ENCODE measurements at places on chromosomes 4 and X. TPM values are rescaled to one million over a fixed set of nuclear protein-coding genes. Genes with fewer than 3 reads are reported as not detected.

DNA sequence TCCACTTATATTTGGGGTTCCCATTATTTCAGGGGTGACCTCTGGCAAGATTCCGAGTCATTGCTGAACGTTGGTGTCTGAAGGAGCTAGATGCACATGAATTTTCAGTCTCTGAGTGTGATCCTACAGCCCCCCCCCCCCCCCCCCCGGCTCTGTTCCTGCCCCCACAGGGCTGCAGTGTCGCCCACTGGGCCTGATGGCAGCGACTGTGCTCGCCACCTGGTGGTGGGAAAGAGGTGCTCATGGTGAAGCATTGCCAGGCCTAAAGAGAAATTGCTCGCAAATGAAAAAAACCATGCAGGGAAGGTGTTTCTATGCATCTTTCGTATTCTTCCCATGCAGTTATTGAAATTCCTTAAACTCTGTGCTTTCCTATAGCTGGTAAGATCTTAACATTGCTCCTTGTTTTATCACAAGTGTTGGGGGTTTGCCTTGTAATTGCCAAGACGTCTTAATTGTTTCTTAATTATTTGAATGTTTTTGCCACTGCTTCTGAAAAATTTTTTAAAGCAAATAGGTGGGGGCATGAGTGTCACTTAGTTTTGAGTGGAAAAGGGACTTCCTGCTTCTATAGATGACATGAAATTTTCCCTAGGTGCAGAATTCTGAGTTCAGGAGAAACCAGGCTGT lies 63.2 kb downstream of the CLDN22 start:
- ATAC-seq: peak; percentile 42

GRCh38 chr4:1049591-1049905 lies 38.1 kb downstream of the FGFRL1 start:
- ATAC-seq: no peak

DNA sequence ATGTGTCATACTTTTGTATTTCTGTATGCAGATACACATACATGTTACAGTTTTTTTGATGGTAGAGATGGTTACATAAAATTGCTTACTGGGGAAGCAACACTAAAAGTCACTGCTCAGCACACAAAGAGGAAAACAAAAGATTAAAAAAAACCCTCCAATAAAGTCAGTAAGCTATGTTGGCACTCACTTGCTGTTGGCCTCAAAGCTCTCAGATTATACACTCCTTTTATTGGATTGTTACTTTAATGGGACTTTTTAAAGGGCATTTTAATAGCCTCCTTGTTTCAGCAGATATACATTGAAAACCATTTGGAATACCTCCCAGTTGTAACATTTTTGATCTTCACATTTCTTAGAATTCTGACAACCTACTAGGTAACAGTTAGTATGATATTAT lies 222.0 kb upstream of the HHIP start:
- no peak for ATAC-seq

DNA sequence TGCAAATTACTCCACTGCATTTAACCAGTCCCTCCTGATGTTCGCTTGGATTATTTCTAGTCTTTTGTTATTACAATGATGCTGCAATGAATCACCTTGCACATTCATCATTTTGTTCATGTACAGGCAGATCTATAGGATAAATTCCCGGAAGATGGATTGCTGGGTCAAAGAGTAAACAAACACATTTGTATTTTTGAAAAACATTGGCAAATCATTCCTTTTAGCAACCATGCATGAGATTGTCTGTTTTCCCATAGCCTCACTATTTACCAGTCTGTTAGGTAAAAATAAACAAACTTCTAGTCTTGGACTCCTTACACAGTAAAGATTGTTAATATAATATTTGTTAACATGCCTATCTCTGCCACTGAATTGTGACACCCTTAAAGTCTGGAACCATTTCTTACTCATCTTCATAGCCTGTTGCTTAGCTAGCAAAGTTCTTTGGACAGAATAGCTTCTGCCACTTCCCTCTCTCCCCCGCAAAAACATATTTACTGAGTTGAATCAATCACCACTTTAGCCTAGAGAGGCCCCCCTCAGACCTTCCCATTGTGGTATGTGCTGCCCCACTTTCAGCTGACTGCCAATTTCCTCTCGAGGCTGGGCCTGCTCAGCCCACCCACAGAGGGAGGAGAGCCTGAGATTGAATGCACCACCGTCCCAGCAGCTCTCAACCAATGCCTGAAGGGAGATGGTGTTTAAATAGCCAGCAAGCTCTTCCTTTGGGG lies 108.4 kb upstream of the ATXN3L start:
- ATAC-seq: peak; percentile 79

DNA sequence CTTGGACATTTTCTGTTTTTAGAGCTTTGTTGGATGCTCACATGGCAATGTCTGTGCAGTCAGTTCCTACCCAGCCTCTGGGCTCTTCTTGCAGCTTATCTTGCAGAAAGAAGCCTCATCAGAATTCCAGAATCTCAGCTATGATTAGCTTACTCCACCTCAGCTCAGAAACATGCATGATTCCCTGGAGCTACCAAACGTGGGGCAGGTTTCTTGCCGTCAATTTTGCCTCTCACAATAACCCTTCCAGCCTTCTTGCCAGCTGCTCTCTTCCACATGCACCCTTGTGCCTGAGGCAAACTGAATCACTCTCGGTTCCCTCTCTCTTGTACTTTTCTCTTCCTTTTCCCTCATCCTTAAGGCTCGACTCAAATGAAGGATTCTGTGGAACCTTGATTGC lies 141.4 kb downstream of the PTTG2 start:
- peak; percentile 62 for ATAC-seq

GRCh38 chr4:31411565-31411964 lies 691.4 kb downstream of the PCDH7 start:
- ATAC-seq: no peak

DNA sequence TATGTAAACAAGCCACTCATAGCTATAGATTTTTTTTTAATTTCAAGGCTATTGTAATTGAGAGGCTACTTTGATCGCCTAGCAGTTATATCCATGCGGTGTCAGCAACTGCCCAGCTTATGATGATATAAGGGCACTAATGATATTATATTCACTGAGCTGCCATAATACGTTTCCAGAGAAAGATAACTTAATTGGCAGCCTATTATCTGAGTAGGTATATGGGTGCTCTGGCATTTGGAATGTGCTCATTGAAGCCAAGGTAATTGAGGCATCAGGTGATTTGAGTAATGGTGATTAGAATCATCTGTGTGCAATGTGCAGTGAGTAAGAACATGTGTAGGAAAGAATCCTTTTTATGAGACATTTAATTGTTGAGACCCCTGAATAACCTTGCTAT lies 490.0 kb downstream of the CENPC start:
- no peak for ATAC-seq

- ATAC-seq: no peak
Measured at GRCh38 chr4:127047930-127048329, 584.8 kb upstream of the INTU start.

Gene CYBB
- total RNA-seq: not detected

GRCh38 chr4:153683763-153684181 lies 308 bp upstream of the TLR2 start:
- ATAC-seq: no peak

DNA sequence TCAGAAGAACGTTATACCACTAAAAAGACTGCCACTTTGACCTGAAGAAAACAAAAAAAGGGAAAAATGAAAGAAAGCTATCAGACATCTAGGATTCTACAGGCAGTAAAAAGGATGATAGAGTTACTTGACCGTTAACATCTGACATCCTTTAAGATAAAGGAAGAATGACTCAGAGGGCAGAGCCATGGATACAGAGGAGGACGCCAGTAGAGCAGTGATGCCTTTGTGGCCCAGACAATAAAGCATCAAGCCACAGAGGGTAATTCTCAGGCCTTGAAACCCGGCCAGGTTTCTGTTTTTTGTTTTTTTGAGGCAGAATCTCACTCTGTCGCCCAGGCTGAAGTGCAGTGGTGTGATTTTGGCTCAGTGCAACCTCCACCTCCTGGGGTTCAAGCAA lies 9.5 kb upstream of the BEX1 start:
- ATAC-seq: peak; percentile 81

GRCh38 chr4:112947616-112948015 lies 101.8 kb upstream of the ANK2 start:
- ATAC-seq: no peak

DNA sequence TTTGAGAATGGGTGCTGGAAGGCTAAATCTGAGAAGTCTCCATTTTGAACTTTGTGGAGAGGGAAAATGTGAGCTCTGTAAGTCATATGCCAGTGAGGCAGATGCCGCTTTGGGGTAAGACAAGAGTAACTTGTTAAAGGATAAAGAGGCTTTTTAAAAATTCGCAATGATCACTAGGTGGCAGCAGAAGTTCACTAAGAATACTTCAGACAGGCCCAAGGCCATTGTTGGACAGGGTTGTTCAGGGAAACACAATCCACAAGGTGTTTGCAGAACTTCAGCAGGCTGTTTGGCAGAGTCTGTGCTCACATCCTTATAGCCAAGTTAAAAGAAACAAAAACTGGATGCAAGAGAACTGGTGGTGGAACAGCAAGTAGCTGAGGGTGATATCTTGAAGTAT lies 13.7 kb upstream of the PIGA start:
- peak; percentile 81 for ATAC-seq

GRCh38 chr4:88999392-88999930 lies 57.5 kb downstream of the FAM13A start:
- ATAC-seq: no peak

GRCh38 chr4:3707423-3708102 lies 58.6 kb upstream of the ADRA2C start:
- ATAC-seq: no peak

DNA sequence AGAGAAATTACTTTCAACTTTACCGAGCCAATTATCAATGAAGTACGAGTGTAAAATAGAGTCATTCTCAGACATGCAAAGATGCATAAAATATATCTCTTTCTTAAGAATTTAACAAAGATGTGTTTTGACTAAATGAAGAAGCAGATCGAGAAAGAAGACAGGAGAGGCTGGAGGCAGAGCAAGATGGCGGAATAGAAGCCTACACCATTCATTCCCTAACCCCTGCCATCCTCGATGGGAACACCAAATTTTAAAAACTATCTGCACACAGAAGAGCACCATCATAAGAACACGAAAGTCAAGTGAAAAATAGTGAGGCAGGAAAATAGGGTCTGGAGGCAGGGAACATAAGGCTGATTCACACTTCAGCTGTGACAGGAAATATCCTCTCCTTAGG lies 35.0 kb downstream of the CCDC158 start:
- no peak for ATAC-seq

DNA sequence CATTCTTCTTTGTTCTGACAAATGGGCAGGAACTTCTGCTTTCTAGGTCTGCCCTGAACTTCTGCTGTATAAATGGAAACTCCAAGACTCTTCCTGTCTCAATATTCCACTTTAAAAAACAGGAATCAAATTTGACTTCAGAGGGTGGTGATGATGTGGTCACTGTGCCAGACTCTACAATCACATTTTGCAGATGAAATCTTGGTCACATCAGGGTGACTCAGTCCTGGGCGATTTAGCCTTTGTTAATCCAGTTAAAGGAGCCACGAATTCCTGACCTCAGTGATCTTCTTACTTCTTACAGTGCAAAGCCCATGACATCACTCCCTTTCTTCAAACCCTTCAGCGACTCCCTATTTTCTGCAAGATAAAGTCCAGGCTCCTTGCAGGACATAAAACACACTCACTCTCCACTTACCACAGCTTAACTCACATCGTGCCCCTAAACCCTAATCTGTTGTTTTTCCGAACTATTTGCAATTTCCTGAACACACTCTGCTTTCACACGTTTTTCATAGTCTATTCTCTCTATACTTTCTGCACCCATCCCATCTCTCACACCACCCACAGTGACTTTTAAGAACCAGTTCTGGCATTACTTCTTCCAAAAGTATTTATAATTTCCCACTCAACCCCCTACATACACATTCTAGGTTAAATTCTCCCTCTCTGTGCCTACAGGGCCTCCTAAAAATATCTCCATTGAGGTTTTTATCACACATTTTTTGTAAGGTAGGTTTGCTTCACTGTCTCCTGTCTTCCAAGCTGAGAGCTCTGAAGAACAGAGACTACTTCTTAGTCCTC lies 11.1 kb downstream of the GASK1B start:
- ATAC-seq: no peak

GRCh38 chr4:123319639-123320038 lies 77.0 kb upstream of the SPRY1 start:
- ATAC-seq: no peak

Measured in motor neuron (in vitro differentiated cells).